ENCODE measurements at places on chromosomes 12 and 14.

GRCh38 chr12:38745601-38746000 is 159.8 kb downstream of the CPNE8 start:
- no peaks in the 10 kb centered on the region for H3K36me3 ChIP-seq
- DNase-seq, result no peak
- no peak overlapping the region for H3K27ac ChIP-seq
- H3K4me1 ChIP-seq, result no peaks in the 10 kb centered on the region
- no peak overlapping the region for H3K4me3 ChIP-seq
- no peaks in the 10 kb centered on the region for H3K27me3 ChIP-seq

- no peaks in the 10 kb centered on the region for H3K36me3 ChIP-seq
- peaks cover 3% of the 10 kb centered on the region for H3K27me3 ChIP-seq
- H3K4me1 ChIP-seq, result no peaks in the 10 kb centered on the region
- H3K4me3 ChIP-seq, result no peak overlapping the region
- no peak for DNase-seq
- no peak overlapping the region for H3K27ac ChIP-seq
These were observed 96.7 kb upstream of the PSMC1 start for GRCh38 chr14:90159688-90160087.

- H3K4me1 ChIP-seq, result peaks cover 14% of the 10 kb centered on the region
- H3K36me3 ChIP-seq, result no peaks in the 10 kb centered on the region
- no peak overlapping the region for H3K4me3 ChIP-seq
- no peak for DNase-seq
- no peaks in the 10 kb centered on the region for H3K27me3 ChIP-seq
These were observed 43.3 kb downstream of the GALNT9 start for GRCh38 chr12:132285991-132286681.

DNA sequence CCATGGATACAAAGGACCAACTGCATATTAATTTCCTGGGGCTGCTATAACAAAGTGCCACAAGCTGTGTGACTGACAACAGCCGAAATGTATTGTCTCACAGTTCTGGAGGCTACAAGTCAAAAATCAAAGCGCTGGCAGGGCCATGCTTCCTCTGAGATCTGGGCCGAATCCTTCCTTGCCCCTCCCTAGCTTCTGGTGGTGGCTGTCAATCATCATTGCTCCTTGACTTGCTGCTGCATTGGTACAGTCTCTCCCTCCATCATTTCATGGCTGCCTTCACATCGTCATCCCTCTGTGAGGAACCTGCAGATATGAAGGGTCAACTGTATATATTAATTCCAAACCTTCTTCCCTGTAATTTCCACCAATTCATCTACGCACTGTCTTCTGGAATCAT is 118.3 kb downstream of the EXOC5 start:
- no peaks in the 10 kb centered on the region for H3K4me1 ChIP-seq
- H3K36me3 ChIP-seq, result no peaks in the 10 kb centered on the region
- DNase-seq, result no peak
- H3K4me3 ChIP-seq, result no peak overlapping the region
- H3K27me3 ChIP-seq, result peaks cover 2% of the 10 kb centered on the region

DNA sequence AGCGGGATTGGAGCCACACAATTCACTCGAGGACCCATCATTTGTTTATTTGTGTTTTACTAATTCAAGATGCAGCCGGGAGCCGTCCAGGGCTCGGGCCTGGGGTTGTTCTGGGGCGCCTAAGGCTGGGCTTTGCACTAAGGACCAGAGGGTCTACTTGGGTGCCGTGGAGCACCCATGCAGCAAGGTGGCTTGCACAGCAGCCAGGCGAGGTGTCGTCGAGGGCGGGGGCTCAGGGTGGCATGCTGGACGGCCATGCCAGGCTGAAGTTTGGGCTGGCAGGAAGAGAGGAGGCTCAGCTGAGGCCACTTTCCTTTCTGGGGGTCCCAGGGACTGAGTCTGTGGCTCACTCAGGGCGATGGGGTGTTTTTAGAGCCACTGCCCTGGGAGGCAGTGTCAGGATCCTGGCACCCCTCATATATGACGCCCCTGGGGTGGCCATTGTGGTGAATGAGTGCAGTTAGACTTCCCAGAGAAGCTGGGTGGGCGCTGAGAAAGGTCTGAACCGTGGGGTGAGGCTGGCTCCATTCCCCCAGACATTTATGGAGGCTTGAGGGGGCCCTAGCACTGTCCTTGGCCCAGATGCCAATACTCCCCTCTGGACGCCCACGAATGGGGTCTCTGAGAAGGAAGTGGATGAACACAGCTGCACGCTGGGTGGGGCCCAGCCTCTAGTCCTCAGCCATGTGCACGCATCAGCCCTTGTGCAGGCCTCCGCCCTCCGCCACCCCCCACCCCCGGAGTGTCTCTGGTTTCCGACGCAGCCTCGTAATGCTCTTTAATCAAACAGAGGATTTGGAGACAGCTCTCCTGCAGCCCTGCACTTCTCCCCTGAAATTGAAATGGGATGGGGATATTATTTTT is 11.3 kb downstream of the MEG3 start:
- H3K27me3 ChIP-seq, result no peaks in the 10 kb centered on the region
- H3K4me1 ChIP-seq, result no peaks in the 10 kb centered on the region
- H3K27ac ChIP-seq, result no peak overlapping the region

DNA sequence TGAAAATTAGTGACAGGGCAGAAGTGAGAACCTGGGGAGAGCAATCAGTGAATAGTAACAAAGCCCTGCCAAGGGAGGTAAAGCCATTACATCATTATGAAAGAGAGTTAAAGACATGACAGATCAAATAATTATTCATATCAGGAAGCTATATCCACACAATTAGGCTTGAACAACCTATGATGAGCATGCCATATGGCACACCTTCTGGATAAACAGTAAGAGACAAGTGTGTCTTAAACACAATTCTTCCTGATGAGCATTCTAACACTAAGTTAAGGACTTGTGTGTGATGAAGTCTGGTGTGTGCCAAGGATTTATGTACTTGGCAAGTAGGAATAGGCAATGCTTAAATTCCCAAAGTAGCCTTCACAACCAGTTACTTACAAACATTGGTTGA is 76.1 kb downstream of the GALNT4 start:
- peaks cover 8% of the 10 kb centered on the region for H3K36me3 ChIP-seq
- no peak overlapping the region for H3K27ac ChIP-seq
- no peak for DNase-seq

GRCh38 chr12:106086696-106087095 is 52.1 kb downstream of the NUAK1 start:
- no peak for DNase-seq
- no peak overlapping the region for H3K4me3 ChIP-seq

DNA sequence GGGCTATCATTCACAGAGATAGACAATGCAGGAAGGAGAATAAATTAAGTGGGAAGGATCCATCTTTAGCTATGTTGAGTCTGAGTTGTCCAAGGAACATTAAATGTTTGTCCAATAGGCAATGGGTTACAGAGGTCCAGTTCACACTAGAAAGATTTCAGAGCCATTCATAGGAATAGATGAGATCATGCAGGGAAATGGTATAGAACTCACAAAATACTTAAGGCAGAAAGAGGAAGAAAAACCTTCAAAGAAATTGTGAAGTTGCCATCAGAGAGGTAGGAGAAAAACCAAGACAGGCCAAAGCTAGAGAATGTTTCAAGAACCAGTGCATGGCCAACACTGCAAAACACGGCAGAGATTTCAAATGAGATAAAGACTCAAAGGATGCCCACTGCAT is 94.1 kb downstream of the PHLDA1 start:
- H3K27ac ChIP-seq, result no peak overlapping the region

DNA sequence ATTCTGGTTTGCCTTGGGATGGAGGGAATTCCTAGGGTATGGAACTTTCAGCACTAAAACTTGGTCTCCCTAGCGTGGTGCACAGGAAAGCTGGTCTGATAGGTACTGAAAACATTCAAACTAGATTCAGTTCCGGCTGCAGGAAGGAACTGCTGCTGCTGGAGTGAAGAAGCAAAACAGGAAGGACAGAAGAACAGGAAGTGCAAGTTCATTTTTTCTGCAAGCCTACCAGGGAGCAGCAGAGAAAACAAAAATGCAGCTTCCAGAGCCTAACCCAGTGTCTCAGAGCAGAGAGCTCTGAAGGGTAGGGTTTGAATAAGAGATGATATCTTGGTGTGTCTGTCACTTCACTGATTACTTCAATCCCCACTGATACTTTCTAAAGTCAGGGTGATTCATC is 165.2 kb downstream of the VRK1 start:
- peak; percentile 86 for DNase-seq
- peaks cover 72% of the 10 kb centered on the region for H3K4me1 ChIP-seq
- peak overlapping the region; percentile 72 for H3K4me3 ChIP-seq
- no peaks in the 10 kb centered on the region for H3K36me3 ChIP-seq

DNA sequence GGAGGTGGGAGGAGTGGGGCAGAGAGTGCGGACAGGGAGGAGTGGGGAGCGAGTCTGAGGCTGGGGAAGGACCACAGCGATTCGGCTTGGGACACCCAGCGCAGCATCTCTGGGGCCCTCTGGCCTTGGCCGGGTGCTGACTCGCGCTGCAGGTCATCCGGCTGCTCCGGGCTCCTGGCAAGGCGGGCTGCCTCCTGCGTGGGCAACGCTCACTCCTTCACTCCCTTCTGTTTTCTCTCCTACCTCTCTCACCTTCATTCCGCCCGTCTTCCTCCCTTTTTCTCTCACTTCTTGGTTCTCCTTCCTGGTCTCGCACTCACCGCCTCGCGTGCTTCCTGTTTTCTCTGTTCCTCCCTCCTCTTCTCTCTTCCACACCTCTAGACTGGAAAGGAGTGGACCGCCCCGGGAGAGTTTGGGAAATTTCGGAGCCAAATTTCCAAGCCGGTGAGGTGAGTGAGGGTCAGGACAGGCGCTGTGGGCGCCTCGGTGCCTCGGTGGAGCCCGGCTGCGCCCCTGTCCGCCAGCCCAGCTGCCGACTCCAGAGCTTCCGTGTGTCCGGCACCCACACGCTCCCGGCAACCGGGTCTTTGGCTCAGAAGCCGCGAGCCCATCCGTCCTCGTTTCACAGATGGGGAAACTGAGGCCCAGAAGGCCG is 86.7 kb downstream of the B4GALNT3 start:
- DNase-seq, result no peak
- no peaks in the 10 kb centered on the region for H3K27me3 ChIP-seq
- H3K4me3 ChIP-seq, result no peak overlapping the region
- no peak overlapping the region for H3K27ac ChIP-seq
